Psoas muscle (tissue), 8 donors: ENCODE measurements at places on chromosomes 4 and X. TPM values are rescaled to one million over a fixed set of nuclear protein-coding genes. Genes with fewer than 3 reads are reported as not detected.
A peak's percentile ranks its signal among the peaks of the same experiment; 100 is the strongest.

DNA sequence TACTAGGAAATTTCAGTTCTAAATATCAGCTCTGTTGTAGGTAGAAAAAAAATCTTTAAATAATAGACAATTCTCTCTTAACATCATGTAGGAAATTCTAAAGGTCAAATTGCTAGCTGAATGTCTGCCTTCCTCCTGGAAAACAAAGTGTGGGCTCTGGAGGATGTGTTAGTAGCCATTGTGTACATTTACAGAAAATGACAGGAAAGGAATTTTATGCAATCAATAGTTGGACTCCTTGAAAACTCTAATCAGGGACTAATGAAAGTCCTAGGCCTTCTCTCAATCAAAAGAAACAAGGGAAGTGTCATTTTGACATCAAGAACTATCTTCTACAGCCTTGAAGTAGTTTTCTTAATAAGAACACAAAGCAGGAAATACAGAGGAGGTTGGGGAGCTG, 174.6 kb downstream of the ANKRD50 start:
- H3K36me3 ChIP-seq = no peaks in the 10 kb centered on the region
- H3K27ac ChIP-seq = no peak overlapping the region
- H3K27me3 ChIP-seq = no peaks in the 10 kb centered on the region
- DNase-seq = no peak

- no peak overlapping the region for H3K4me3 ChIP-seq
- H3K27me3 ChIP-seq = no peaks in the 10 kb centered on the region
- H3K36me3 ChIP-seq = no peaks in the 10 kb centered on the region
- H3K27ac ChIP-seq = no peak overlapping the region
- no peaks in the 10 kb centered on the region for H3K4me1 ChIP-seq
- no peak for DNase-seq
These were observed 188.8 kb upstream of the FSTL5 start for GRCh38 chr4:162352580-162353107.

- no peaks in the 10 kb centered on the region for H3K27me3 ChIP-seq
- H3K27ac ChIP-seq = peak overlapping the region; percentile 67
- H3K36me3 ChIP-seq = no peaks in the 10 kb centered on the region
- H3K4me1 ChIP-seq = peaks cover 58% of the 10 kb centered on the region
These were observed 20.5 kb downstream of the GAB3 start for GRCh38 chrX:154730253-154730891.

DNA sequence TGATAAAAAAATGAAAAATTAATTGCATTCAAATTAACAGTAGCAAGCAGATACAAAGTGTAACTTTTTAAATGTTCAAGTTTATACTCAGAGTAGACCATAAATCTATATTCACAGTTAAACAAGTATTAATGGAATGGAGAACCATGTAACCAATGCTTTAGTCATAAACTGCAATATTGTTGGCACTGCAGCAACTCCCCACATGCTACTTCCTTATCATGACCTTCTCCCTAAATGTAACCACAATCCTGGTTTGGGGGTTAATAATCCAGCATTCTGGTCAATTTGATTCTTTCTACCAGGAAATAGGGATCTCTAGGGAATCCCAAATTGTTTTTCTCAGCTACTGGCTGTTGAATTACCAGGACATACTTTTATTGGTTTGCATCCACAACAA, 223.9 kb upstream of the DCAF8L1 start:
- no peak overlapping the region for H3K4me3 ChIP-seq
- no peaks in the 10 kb centered on the region for H3K27me3 ChIP-seq
- no peaks in the 10 kb centered on the region for H3K36me3 ChIP-seq
- DNase-seq = no peak

- no peak for DNase-seq
- peaks cover 3% of the 10 kb centered on the region for H3K4me1 ChIP-seq
- H3K27me3 ChIP-seq = no peaks in the 10 kb centered on the region
- H3K36me3 ChIP-seq = no peaks in the 10 kb centered on the region
- no peak overlapping the region for H3K27ac ChIP-seq
These were observed 131.2 kb upstream of the SPRY1 start for GRCh38 chr4:123265443-123265842.

Gene STBD1
- total RNA-seq = 44.9 TPM

DNA sequence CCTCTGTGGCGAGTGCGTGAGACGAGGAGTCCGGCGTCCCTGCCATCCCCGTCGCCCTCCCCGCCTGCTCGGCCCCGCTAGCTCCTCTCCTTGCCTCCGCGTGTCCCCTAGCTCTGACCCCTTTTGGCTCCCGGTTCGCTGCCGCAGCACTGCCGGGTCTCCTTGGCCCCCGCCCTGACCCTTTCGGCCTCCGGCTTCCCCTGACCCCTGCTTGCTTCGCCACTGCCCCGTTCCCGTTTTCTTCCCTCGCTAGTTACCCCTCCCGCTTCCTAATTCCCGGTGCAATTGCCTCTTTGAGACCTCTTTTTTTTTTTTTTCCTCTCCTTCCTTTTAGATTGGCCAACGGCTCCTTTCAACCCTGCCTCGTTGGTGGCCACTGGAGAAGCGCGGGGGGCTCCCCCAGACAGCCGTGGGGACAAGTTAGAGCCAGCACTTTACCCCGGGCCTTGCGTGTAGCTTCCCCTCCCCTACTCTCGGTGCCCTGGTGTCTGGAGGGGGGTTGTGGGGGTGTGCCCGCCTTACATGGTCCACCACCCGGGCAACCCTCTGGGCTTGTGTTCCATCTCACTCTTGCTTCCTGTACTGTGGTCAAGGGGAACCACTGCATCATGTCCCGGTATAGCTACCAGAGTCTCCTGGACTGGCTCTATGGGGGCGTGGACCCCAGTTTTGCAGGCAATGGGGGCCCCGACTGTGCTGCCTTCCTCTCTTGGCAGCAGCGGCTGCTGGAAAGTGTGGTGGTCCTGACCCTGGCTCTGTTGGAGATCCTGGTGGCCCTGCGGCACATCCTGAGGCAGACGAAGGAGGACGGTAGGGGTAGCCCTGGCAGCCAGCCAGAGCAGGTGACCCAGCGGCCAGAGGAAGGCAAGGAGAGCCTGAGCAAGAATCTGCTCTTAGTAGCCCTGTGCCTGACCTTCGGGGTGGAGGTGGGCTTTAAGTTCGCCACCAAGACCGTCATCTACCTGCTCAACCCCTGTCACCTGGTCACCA, 548 bp downstream of the TMEM164 start:
- no peaks in the 10 kb centered on the region for H3K27me3 ChIP-seq
- H3K36me3 ChIP-seq = no peaks in the 10 kb centered on the region
- H3K4me1 ChIP-seq = peaks cover 25% of the 10 kb centered on the region

GRCh38 chr4:13851085-13851940, 223.8 kb upstream of the BOD1L1 start:
- H3K27ac ChIP-seq = no peak overlapping the region
- H3K27me3 ChIP-seq = no peaks in the 10 kb centered on the region
- H3K36me3 ChIP-seq = no peaks in the 10 kb centered on the region
- DNase-seq = no peak

DNA sequence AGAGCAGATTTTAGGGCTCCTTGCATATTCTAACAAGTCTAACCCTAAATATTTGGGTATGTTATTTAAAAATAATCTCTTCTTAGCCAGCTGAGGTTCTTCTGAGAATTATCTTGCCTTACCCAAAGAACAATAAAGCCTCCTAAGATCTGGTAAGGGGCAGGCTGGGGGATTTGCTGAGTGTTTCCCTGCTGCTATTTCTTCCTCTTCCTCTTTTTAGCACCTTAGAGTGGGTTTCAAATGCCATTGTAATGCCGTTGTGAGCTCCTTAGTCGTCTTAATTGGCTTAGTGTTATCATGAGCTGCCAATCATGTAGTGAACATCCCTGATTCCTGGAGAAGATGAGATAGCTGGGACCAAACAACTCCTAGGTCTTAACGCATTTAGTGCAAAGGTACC, 15.4 kb downstream of the STOX2 start:
- no peak overlapping the region for H3K4me3 ChIP-seq
- no peak for DNase-seq
- no peaks in the 10 kb centered on the region for H3K36me3 ChIP-seq
- no peaks in the 10 kb centered on the region for H3K27me3 ChIP-seq

Gene DDIT4L
- 264 TPM for total RNA-seq

GRCh38 chr4:52628543-52628942, 30.6 kb downstream of the USP46 start:
- no peak for DNase-seq
- H3K27me3 ChIP-seq = no peaks in the 10 kb centered on the region
- peak overlapping the region; percentile 66 for H3K27ac ChIP-seq
- H3K4me3 ChIP-seq = no peak overlapping the region

Gene L1CAM
- 0.74 TPM for total RNA-seq

Gene ESX1
- total RNA-seq = not detected

- H3K36me3 ChIP-seq = no peaks in the 10 kb centered on the region
- H3K27me3 ChIP-seq = no peaks in the 10 kb centered on the region
- H3K4me1 ChIP-seq = peaks cover 7% of the 10 kb centered on the region
- no peak overlapping the region for H3K4me3 ChIP-seq
These were observed 217.2 kb downstream of the SPRY1 start for GRCh38 chr4:123613586-123614344.

- no peaks in the 10 kb centered on the region for H3K27me3 ChIP-seq
- no peak for DNase-seq
- no peak overlapping the region for H3K4me3 ChIP-seq
- no peaks in the 10 kb centered on the region for H3K4me1 ChIP-seq
These were observed 263.0 kb upstream of the RPS6KA3 start for GRCh38 chrX:20529711-20530110.

GRCh38 chr4:174549721-174550120, 27.4 kb upstream of the HPGD start:
- no peaks in the 10 kb centered on the region for H3K36me3 ChIP-seq
- no peak overlapping the region for H3K4me3 ChIP-seq
- H3K4me1 ChIP-seq = no peaks in the 10 kb centered on the region
- no peaks in the 10 kb centered on the region for H3K27me3 ChIP-seq
- DNase-seq = no peak

DNA sequence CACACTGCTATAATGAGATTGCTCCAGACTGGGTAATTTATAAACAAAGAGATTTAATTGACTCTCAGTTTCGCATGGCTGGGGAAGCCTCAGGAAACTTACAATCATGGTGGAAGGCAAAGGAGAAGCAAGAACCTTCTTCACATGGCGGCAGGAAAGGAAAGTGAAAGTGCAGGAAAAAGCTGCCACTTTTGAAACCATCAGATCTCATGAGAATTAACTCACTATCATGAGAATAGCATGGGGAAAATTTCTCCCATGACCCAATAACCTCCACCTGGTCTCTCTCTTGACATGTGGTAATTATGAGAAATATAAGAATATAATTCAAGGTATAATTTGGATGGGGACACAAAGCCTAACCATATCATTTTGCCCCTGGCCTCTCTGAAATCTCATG, 884.2 kb downstream of the GLUD2 start:
- H3K27ac ChIP-seq = no peak overlapping the region
- no peak overlapping the region for H3K4me3 ChIP-seq
- no peaks in the 10 kb centered on the region for H3K4me1 ChIP-seq
- no peak for DNase-seq
- no peaks in the 10 kb centered on the region for H3K36me3 ChIP-seq

DNA sequence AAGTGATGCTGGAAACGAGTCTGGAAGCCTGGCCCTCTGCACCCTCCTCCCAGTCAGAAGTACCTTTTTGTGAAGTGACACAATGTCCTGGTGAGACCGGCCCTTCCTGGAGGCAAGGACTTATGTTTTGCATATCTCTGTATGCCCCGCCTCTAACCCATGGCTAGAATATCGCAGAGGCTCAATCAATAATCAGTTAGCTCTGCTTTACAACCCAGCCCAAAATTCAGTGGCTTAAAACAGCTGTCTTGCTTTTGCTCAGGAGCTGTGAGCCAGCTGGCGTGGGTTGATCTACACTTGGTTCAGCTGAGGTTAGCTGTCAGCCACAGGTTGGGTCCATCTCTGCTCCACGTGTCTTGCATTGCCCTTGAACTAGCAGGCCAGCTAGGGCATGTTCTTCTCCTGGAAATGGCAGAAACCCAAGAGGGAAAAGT, 98.8 kb upstream of the METTL14 start:
- no peak overlapping the region for H3K4me3 ChIP-seq
- peak; percentile 59 for DNase-seq
- peaks cover 7% of the 10 kb centered on the region for H3K4me1 ChIP-seq
- no peaks in the 10 kb centered on the region for H3K36me3 ChIP-seq
- no peak overlapping the region for H3K27ac ChIP-seq
- H3K27me3 ChIP-seq = no peaks in the 10 kb centered on the region

DNA sequence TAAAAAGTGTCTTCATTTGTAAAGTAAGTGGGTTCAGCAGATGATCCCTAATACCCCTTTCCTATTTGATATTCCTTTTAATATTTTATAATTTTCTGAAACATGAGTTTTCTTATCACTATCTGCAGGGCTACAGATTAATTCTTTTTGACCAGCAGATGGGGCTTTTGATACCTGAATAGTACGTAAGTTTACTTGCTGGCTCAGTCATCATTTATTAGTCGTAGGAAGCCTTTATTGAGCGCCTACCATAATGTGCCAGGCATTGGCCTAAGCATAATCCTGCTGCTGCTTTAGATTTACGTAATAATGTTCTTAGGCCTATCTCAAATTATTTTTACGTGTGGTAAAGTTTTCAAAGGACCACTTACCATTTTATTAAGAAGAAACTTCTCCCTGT, 33.1 kb downstream of the OSTC start:
- no peak overlapping the region for H3K4me3 ChIP-seq
- no peaks in the 10 kb centered on the region for H3K27me3 ChIP-seq
- H3K4me1 ChIP-seq = no peaks in the 10 kb centered on the region
- DNase-seq = no peak
- no peak overlapping the region for H3K27ac ChIP-seq
- H3K36me3 ChIP-seq = no peaks in the 10 kb centered on the region

Gene WDR13
- total RNA-seq = 122 TPM

- H3K27me3 ChIP-seq = no peaks in the 10 kb centered on the region
- peak; percentile 85 for DNase-seq
- no peaks in the 10 kb centered on the region for H3K4me1 ChIP-seq
- H3K36me3 ChIP-seq = no peaks in the 10 kb centered on the region
These were observed at the start of gene SLC16A2 for GRCh38 chrX:74421036-74421739. TSS of gene SLC16A2 (plus strand) at chrX:74421493. CDS start at chrX:74421638, 145 bp downstream.

Gene TAF7L
- not detected for total RNA-seq

DNA sequence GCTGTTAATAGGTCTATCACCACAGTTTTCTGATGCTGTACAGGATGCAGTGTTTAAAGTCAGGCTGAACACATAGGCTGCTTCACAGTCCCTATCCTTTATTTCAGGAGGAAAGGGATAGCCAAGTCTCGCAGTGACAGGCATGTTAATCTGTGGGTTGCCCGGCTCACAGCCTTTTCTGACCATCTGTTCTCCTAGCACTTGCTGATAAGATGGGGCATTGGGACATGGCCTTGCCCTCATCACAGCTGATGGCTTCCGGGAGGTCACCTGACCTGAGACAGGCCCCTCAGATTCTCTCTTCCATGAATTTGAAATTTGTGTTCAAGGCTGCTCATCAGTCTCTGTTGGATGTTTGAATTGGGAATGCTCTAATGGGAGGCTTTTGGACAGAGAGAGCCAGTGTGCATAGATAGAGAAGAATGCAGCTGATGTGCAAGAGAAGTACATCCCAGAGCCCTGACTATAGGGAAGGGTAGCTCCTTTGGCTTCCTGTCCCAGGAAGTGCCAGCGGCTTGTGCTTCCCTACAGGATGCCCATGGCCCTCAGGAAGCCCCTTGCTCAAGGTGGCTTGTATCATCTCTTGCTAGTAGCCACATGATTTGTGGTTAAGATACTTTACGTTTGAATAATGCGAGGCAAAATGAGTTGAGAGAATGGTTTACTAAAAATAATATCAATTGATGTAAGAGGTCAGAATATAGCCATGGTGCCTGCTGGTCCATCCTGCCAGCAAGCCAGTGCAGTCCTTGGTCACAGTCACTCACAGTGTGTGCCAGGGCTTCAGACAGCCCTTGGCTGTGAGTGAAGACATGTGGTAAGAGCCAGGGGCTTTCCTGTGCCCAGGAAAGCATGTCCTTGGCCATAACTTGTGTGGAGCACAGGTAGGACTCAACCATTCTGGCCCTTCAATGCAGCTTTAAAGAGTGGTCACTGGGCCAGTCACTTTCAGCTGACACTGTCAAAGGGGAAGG, 88.6 kb downstream of the TSPAN7 start:
- peak overlapping the region; percentile 78 for H3K27ac ChIP-seq
- H3K36me3 ChIP-seq = no peaks in the 10 kb centered on the region
